ENCODE measurements at places on chromosomes 7 and 10.
A peak's percentile ranks its signal among the peaks of the same experiment; 100 is the strongest.

GRCh38 chr10:125299461-125299860 is 139.1 kb upstream of the CTBP2 start:
- DNase-seq: no peak

DNA sequence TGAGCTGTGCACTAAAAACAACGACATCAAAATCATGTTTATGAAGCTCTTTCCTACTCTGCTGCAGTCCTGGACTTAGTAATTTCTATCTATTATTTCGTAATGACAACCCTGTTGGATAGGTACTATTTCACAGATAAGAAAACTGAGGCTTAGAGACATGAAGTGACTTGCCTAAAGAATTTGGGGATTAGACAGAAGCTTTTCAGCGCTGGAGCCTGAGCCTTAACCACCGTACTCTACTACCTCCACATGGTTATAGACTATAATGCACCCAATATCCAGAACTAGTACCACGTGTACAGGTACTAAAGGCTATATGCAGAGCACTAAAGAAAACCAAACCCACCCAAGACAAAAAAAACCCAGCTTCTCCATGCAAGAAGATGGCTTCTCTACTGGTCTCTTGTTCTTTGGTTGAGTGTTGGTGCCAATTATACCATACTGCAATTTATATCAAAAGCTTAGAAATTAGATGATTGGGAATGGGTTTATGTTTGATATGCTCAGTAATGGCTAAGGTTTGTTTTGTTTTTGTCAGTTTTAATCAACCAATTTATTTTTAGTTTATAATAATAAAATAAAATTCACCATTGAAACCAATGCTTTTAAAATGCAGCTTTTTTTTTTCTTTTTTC is 6.5 kb upstream of the SNX10 start:
- peak; percentile 28 for DNase-seq

DNA sequence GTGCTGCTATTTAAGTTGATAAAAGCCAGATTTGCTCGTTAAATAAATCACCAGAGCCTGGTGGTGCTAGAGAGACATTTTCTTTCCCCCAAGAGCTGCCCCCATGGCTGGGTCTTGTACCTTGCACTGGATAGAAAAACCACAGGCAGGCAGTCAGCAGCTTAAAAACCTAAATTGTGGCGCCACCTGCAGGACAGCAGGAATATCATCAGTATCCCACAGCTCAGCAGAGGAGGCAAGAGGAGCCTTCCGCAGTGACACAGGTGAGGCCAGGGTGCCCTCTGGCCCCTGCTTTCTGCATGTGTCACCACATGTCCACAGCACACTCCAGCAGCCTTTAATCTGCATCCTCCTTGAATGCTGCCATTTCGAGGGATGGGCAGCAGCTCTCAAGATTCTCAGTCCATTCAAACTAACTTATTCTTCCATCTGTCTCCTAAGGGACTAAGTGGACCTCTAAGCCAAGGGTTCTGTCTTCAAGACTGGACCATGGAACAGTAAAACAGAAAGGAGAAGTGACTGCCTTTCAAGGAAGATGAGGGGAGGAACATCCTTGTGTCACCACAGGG is 4.5 kb upstream of the PLXNA4 start:
- peak; percentile 68 for DNase-seq

DNA sequence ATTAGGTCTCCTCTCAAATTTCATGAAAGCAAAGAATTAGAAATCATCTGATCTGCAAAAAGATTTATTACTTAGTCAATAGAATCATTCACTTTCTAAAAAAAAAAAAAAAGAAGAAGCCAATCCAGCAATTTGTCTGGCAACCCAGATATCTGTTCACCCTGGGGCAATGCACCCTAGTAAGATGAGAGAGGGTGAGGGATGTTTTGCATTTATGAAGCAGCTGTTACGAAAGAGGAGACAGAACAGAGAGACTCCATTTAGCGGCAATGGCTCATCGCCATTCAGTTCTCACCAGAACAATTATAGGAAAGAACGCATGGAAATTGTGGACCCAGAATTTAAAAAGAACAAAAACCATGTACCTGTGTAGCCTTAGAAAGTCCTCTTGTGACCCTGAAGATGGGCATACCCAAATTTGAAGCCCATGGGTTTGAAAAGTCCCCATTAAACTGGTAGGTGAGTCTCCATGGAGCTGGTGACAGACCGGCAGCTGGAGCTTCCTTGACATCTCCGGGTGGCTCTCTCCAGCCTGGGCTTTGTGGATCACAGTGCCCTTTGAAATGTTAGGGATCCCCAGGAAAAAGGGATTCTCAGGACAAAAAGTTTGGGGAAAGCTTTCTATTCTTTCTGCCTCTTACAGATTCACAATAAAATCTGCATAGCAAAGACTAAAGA is 45.5 kb upstream of the CCDC3 start:
- DNase-seq: no peak

DNA sequence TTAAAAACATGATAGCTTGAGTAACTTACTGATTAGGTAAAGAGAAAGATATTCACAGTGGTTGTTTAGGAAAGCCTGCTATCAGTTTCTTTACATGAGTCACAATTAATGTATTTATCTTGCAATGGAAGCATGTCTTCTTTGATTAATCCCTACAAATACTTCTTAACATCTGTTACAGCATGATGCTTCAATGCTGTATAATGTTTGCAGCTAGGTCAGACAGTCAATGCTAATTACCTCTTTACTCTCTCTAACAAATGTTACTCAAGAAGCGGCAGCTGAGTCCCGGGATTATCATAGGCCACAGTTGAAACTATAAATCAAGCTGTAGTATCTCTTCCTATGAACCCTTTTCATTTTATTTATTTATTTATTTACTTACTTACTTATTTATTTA is 33.2 kb downstream of the ACBD5 start:
- DNase-seq: no peak

DNA sequence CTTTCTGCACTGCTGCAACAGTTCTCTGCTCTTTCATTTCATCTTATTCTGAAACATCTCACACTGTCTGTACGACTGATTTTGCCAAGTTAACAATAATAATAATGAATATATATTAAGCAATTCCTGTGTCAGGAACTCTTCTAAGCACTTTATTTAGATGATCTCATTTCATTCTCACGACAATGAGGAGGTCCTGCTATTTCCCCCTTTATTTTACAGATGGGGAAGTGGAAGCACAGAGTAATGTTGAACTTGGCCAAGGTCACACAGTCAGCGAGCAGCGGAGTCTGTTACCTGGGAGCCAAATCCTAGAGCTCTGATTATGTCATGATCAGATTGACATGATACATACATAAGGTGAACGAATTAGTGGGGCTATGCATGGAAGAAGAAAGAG is 5.8 kb downstream of the MRC1 start:
- no peak for DNase-seq

GRCh38 chr7:20696002-20696605 is 80.6 kb downstream of the ABCB5 start:
- DNase-seq: no peak

DNA sequence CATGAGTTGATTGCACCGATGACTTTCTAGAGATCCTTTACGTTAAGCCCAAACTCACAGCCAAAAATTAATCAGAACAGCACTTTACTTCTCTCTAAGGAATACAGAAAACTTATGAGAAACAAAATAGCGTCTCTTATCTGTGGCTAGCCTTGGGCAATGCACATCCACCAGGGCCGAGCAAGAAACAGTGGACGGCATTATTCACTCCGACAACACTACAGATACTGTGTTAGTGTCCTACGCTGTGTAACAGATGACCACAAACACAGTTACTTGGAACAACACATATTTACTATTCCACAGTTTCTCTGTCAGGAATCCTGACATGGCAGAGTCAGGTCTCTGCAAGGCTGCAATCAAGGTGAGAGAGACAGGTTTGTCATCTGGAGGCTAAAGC is 598.3 kb upstream of the ADARB2 start:
- no peak for DNase-seq

- DNase-seq: no peak
Measured at GRCh38 chr10:118621304-118621942, 26.0 kb upstream of the PRLHR start.

DNA sequence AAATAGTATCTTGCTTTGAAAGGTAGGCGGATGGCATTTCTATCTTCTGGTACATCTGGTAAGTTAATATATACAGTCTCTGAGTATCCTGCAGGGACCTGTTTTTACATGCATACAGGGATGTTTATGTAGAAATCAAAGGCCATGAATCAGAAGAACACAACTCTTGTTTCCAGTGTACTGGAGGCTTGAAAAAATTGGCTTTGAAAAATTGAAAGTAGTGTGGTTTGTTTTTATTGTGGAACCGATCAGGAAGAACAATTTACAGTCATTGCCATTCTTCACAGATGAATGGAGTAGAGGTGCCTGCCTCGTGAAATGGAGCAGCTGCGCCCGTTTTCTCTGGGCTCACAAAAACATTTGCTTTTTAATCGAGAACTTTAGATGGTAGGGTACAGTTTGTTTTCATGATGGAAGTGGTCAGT is 54.0 kb upstream of the RPA3 start:
- no peak for DNase-seq

DNA sequence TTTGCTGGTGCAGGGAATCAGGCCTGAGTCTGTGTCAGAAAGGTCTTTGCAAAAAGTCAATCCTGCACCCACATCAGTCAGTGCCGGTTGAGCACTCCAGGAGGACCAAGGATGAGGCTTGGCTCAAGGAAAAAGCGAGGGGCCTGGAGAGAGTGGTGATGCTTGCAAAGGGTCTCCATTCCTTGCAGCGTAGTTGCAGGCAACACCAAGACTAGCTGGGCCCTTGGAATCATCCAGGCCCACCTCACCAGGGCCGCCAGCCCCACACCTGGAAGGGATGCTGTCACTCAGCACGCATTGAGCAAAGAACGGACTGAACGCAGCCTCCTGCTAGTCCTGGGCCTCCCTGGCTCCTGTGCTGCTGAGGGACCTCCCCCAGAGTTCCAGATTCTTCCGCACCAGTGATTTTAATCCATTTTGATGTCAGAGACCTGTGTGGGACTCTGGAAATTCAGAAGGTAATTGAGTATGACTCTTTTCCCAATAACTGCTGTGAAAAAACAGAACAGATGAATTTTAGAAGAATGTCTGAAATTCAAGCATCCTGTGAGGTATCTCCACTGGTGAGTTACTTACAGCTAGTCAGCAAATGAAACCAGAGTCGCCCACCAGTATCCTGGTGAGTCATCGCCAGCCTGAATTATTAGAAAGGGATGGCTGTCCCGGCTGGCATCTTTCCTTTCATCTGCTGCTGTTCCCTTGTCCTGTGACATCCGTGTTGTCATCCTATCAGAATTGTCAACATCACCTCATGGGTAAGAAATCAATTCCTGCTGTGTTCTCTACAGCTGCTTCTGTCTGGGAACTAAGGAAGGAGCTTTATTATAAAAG is 150.8 kb upstream of the NPS start:
- no peak for DNase-seq

GRCh38 chr7:157678501-157678900 is 341.7 kb downstream of the DNAJB6 start:
- no peak for DNase-seq

DNA sequence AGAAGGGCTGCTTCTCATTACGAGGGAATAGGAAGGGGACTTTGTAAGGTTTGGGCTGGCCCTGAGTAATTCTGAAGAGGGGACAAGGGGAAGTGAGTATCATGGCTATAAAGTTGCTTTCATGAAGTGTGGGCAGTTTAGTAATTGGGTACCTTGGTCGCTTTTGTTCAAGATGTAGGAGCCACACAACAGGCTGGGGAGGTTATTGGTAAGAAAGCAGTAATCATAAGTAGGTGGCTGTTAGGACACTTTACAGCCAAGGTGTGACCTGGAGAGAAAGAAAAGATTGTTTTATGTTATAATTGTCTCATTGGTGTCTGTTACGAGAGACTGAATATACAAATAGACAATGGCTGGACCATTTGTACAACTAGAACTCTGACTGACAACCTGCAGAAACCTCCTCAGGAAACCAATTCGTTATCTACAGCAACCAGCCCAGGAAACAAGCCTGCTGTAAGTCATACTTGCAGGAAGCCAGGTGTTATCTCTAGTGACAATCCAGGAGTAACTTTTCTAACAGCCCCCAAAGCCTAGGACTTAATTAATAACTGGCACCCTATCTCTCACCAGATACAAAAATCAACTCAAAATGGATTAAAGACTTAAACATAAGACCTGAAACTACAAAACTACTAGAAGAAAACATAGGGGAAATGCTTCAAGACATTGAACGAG is 5.0 kb upstream of the CCM2 start:
- DNase-seq: no peak

DNA sequence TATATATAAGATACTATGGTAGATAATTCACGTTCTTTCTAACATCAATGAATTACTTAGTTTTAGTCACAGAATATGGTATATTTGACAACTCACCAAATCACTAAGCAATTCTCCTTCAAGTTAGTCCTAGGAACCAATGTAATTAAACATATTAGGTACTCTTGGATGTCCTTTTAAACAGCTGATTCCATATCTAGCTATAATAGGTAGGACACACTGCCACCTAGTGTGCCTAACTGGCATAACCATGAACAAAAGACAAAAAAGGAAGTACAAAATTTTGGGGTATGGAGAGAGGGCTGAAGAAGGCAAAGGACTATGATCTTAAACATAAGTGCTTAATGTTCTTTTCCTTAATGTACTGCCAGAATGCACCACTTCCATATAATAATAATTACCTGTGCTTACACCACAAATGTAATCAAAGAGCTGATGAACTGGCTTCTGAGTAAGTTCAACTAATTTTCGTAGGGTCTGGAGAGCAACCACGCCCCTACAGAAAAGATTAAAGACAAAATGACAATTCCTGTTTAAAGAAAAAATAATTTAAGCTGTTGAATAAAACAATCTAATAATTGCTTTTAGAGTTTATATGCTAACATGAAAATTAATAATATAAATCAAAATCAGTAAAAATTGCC is 28.7 kb downstream of the PNPLA8 start:
- peak; percentile 66 for DNase-seq

GRCh38 chr7:106072715-106073091 is 39.4 kb downstream of the SYPL1 start:
- no peak for DNase-seq

DNA sequence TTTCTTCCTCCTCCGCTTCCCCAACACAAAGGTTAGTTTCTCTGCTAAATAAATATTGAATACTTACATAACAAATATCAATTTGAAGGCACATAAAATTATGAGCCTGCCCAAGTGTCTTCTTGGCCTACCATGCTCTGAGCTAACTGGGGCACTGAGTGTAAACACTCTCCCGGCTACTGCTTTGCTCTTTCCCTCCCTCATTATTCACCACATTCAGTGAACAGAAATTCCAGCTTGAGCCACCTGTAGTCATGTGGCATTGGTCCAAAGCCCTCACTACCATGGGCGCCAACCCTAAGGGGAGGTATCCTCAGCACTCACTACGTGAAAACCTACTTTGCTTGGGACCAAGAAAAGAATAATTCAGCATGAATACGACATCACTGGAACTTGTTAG is 409.0 kb downstream of the KCNMA1 start:
- no peak for DNase-seq

DNA sequence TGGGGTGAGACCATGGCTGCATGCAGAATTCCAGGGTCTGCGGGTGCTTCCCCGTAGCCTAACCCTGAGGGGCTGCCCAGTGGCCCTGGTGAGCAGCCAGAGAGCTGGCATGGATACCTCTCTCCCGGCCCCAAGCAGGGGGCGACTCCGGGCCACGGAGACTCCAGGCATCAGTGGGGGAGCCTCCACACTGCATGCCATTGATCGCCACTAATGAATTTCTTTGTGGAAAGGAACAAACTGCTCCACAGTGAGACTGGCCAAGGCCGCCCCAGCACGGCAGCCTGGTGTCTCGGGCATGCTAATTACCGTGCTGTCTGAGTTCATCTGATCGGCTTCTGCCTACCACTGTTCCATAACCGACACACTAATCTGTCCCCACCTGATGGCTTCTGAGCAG is 184.4 kb downstream of the GRID1 start:
- DNase-seq: no peak

Data from NCI-H460 (cell line).